ENCODE measurements at places on chromosomes 13 and 19. TPM values are rescaled to one million over a fixed set of nuclear protein-coding genes. Genes with fewer than 3 reads are reported as not detected.

DNA sequence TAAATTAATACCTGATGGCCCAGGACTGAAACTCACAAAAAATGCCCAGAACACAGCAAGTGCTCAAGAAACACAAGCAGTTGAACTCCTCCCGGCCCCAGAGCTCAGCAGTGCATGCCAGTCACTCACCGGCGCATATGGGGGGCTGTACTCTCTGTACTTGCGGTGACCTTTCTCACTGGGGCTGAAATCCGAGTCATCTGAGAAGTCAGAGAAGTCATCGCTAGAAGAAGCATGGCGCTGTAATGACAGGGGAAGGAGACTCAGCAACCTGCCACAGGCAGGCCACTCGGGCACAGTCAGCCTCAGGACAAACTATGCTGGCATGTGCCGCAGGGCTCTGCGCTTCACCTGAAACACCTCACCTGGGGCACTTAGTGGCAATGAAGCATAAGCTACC, 19.7 kb downstream of the ZC3H4 start:
- H3K36me3 ChIP-seq = peaks cover 38% of the 10 kb centered on the region
- H3K27me3 ChIP-seq = no peaks in the 10 kb centered on the region
- no peak overlapping the region for H3K4me3 ChIP-seq
- H3K4me1 ChIP-seq = peaks cover 33% of the 10 kb centered on the region
- peak overlapping the region; percentile 29 for H3K27ac ChIP-seq
- no peak for DNase-seq

The RFPL4AL1 gene
- not detected for total RNA-seq

DNA sequence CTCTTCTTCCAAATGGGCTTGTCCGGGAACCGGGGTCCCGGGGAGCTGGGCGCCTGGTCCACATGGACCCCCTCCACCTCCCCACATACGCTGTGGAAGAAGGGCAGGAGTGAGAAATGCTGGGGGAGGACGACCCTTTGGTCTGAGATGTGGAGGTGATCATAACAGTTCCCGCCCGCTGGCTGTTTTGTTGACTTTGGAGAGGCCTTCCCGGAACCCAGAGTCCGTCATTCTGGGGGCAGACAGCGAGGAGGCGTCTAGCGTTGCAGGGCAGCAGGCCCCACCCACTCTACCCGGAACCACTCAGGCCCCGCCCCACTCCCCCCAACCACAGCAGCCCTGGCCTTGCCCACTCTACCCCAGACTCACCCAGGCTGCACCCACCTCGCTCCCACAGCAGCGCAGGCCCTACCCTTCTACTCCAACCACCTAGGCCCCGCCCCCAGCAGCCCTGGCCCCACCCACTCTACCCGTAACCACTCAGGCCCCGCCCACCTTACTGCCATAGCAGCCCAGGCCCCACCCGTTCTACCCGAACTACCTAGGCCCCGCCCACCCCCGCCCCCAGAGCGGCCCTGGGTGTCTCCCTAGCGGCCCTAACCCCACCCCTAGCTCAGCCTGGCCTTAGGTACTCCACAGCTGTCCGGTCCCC, 7.1 kb downstream of the GPR108 start:
- H3K4me3 ChIP-seq = no peak overlapping the region
- H3K4me1 ChIP-seq = no peaks in the 10 kb centered on the region
- no peak overlapping the region for H3K27ac ChIP-seq
- peak; percentile 87 for DNase-seq

GRCh38 chr13:20340759-20341171, 108.6 kb upstream of the GJB6 start:
- H3K27ac ChIP-seq = no peak overlapping the region
- peaks cover 14% of the 10 kb centered on the region for H3K4me1 ChIP-seq
- no peaks in the 10 kb centered on the region for H3K36me3 ChIP-seq
- peaks cover 20% of the 10 kb centered on the region for H3K27me3 ChIP-seq
- DNase-seq = peak; percentile 94

- peaks cover 17% of the 10 kb centered on the region for H3K4me1 ChIP-seq
- no peak for DNase-seq
- H3K27ac ChIP-seq = peak overlapping the region; percentile 40
- H3K4me3 ChIP-seq = no peak overlapping the region
Measured at GRCh38 chr13:60093425-60094019, 70.2 kb downstream of the DIAPH3 start.

DNA sequence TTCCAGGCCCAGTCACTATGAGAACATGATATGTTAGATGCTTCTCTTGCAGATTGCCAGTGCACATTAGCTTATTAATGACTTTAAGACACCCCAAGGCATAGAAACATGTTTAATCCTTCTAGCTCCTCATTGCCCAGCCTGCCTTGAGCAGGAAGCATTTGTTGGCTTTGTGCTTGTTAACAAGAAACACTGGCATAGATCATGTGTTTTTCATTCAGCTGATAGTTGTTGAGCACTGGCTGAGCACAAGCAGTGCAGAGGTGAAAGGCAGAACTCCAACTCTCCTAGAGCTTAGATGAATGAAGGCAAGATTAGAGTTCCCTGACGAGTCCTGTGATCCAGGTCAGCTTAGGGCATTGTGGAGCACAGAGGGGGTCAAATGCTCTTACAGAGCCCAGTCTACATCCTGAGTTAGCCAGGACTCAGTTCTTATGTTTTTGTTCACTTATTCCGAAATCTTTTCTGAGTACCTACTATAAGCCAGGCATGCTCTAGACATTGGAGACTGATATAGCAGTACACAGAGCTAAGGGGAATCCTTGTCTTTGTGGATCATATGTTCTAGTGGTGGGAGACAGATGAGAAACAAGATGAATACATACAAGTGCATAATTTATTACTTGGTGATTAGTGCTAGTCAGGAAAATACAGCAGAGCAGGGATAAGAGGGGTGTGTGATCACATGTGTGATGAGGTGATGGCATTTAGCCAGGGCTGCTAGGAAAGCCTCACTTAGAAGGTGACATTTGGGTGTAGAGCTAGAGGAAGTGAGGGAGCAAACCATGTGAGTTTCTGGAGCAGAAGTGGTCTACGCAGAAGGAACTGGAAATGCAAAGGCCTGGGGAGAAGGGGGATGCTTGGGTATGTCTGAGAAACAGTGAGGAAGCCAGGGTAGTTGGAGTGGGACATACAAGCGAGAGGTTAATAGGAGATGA, 101.2 kb downstream of the WASF3 start:
- no peak overlapping the region for H3K4me3 ChIP-seq
- no peaks in the 10 kb centered on the region for H3K36me3 ChIP-seq
- no peak overlapping the region for H3K27ac ChIP-seq

The CD33 gene
- not detected for total RNA-seq

GRCh38 chr13:52838433-52839107, 9.9 kb downstream of the PCDH8 start:
- H3K27ac ChIP-seq = no peak overlapping the region
- H3K4me1 ChIP-seq = no peaks in the 10 kb centered on the region
- peaks cover 3% of the 10 kb centered on the region for H3K27me3 ChIP-seq
- H3K4me3 ChIP-seq = no peak overlapping the region

- H3K27ac ChIP-seq = peak overlapping the region; percentile 84
- peak overlapping the region; percentile 87 for H3K4me3 ChIP-seq
- DNase-seq = peak; percentile 85
Measured at GRCh38 chr13:27170516-27171243, 931 bp downstream of the USP12 start.

The ZNF808 gene
- 19.7 TPM for total RNA-seq

DNA sequence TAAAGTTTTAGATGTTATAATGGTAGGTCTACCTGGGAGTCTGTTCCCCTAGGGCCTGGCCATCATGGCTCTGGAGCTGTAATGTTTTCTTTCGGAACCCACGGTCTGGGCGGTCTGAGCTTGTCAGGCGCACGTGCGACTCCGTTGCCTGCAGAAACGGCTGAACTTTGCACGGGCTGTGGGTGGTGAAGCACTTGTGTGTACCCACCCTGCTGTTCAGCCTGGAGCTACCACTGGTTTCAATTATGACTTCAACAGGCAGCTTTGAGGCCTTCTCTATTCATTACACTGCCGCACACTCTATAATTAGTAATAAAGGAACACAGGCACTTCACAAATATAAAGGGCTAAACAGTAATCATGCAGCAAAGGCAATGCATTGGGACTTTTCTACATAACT, 6.0 kb downstream of the PCDH8 start:
- no peak for DNase-seq
- H3K36me3 ChIP-seq = no peaks in the 10 kb centered on the region
- no peaks in the 10 kb centered on the region for H3K4me1 ChIP-seq
- H3K27me3 ChIP-seq = peaks cover 27% of the 10 kb centered on the region
- no peak overlapping the region for H3K4me3 ChIP-seq

The ICAM5 gene
- under 0.01 TPM for total RNA-seq

The RASGRP4 gene
- not detected for total RNA-seq

The EEF1AKMT1 gene
- total RNA-seq = 8.3 TPM

The FCHO1 gene
- total RNA-seq = not detected

DNA sequence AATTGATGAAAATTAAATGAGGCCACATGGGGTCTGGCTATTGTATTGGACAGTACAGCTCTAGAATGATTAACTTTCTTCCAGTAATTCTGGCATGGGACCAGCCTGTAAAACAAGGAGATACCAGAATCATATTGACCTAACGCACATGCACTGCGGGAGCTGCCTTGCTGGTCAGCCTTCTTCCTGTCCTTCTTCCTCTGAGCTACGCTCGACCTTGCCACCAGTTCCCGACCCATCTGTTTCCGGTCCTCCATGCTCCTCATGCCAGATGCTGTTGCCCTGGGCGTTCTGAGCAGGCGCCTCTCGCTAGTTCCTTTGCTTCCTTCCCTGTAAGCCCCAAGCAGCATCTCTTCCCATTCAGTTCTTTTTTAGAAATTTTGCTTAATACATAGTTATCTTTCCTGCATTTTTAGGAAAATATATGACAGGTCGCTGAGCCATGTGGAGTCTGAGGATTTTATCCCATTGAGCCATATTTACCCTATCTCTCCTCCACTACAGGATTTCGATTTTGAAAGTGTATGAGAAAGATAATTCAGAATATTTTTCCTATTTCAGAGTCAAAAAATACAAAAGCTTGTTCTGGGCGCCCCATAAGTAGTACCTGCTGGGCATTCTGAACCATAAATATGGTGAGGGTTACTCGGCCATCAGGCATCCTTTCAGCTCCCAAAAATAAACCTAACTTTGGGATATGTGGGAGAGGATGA, 38.6 kb downstream of the TNFRSF19 start:
- no peaks in the 10 kb centered on the region for H3K36me3 ChIP-seq
- no peaks in the 10 kb centered on the region for H3K27me3 ChIP-seq
- H3K4me3 ChIP-seq = no peak overlapping the region
- peak overlapping the region; percentile 21 for H3K27ac ChIP-seq
- H3K4me1 ChIP-seq = peaks cover 30% of the 10 kb centered on the region
- DNase-seq = no peak

The ZNF723 gene
- not detected for total RNA-seq

DNA sequence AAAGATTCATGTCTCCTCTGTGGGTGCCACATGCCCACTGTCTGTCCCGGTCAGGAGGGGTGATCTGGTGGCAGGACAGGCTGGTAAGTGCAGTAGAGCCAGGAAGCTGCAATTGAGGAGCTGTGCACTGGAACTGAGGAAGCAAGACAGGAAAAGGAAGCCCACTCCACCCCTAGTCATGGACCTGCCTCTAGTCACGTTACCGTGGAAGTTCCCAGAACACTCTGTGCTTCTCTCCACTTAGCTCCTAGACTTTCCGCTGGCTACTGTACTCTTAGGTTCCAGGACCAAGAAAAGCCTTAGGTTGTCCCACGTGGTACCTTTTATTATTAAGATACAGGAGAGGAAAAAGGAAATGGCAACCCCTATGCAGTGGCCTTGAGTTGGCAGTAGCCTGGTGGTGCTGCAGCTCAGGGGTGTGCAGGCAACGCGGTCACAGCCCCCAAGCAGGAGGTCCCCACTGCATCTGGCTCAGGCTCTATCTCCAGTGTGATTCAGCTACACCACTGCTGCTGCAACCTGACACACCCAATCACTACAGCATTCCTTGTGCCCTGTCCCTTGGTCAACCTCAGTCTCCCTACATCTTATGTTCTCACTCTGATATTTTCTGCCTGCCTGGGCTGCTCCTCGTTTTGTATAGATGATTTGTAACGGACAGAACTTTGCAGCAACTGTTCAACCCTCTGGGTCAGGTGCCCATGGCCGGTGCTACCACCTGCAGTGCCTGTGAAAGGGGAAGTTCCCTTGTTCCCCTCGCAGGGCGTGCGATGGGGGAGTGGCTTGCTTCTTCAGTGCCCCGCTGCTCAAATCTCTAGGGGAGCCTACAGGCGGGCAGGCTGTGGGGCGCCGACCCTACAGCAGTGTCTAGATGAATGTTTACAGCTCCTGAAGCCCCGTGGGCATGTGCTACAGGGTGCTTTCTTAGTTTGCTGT, 24.4 kb upstream of the GPR12 start:
- no peak overlapping the region for H3K27ac ChIP-seq
- H3K27me3 ChIP-seq = peaks cover 3% of the 10 kb centered on the region
- no peak overlapping the region for H3K4me3 ChIP-seq
- no peaks in the 10 kb centered on the region for H3K4me1 ChIP-seq
- H3K36me3 ChIP-seq = no peaks in the 10 kb centered on the region
- no peak for DNase-seq

The MAST1 gene
- 0.72 TPM for total RNA-seq

The ANKRD24 gene
- 0.72 TPM for total RNA-seq

The SPRED3 gene
- total RNA-seq = 1.8 TPM

DNA sequence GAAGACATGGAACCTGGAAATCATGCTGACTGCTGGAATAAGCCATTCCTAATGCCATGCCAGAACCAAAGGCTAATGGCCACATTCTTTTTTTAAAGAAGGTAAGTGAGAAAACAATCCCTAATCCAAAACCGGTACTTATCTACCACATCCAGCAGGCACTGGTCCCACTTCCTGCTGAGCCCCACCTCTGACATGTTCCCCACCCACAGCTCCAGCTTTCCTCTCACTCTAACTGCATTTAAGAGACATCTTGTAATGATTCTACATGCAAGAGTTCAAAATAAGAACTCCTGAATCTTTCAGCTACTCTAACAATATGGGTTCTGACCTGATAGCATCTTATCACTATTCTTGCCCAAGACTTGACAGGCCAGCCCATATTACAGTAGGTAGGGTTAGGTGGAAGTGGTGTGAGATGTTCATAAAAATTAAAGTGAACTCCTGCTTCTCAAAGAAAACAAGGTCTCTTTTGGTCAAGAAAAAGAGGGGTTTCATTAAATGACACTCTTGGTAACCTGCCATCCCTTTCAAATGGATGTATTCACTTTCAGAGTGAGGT, 41.9 kb downstream of the N4BP2L2 start:
- no peaks in the 10 kb centered on the region for H3K36me3 ChIP-seq
- H3K27me3 ChIP-seq = no peaks in the 10 kb centered on the region
- no peak overlapping the region for H3K4me3 ChIP-seq
- H3K27ac ChIP-seq = no peak overlapping the region
- H3K4me1 ChIP-seq = peaks cover 2% of the 10 kb centered on the region
- DNase-seq = no peak

The MCF2L gene
- total RNA-seq = 6.5 TPM

GRCh38 chr19:55406091-55406825, 1.3 kb downstream of the UBE2S start:
- H3K4me3 ChIP-seq = peak overlapping the region; percentile 87
- peaks cover under 1% of the 10 kb centered on the region for H3K27me3 ChIP-seq
- peaks cover 41% of the 10 kb centered on the region for H3K36me3 ChIP-seq
- peaks cover 22% of the 10 kb centered on the region for H3K4me1 ChIP-seq
- peak; percentile 80 for DNase-seq

The IZUMO4 gene
- total RNA-seq = 2.4 TPM

DNA sequence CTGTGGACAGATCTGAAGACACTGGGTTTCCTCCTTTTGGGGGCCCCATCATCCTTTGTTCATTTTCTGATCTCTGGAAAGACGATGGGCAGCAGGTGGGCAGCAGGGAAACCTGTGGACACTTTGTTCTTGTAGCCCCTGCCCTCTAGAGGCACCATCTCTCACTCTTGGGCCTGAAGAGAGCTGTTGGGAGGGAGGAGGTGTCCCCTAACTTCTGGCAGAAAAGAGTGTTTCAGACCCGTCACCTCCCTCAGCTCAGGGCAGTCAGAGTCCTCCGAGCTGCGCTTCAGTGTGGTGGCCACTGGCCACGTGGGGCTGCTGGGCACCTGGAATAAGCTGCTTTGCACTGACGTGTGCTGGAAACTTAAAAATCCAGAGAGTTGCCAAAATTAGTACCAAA, 26.9 kb upstream of the RNF17 start:
- no peaks in the 10 kb centered on the region for H3K27me3 ChIP-seq
- no peaks in the 10 kb centered on the region for H3K36me3 ChIP-seq
- H3K27ac ChIP-seq = no peak overlapping the region
- no peak for DNase-seq
